ENCODE measurements at places on chromosomes 12 and 14.

DNA sequence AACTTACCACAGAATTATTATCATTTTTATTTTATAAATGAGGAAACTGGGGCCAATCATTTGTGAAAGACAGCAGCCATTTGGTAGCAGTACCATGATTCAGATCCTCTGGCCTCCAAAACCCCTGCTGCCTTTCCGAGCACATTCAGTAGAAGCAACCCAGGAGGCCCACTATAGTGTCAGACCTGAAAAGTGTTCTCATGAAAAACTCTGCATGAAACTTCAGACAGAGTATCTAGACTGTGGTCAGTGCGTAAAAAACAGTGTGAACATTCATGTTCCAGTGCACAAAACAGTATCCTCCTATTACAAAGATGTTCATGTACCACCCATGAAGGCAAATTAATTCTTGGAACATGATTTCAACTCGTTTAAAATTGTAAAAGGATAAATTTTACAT is 112.0 kb downstream of the EPS8 start:
- DNase-seq: no peak

GRCh38 chr12:22500100-22500499 is 44.2 kb downstream of the C2CD5 start:
- no peak for DNase-seq

GRCh38 chr12:39378341-39378740 is 64.6 kb downstream of the KIF21A start:
- no peak for DNase-seq

DNA sequence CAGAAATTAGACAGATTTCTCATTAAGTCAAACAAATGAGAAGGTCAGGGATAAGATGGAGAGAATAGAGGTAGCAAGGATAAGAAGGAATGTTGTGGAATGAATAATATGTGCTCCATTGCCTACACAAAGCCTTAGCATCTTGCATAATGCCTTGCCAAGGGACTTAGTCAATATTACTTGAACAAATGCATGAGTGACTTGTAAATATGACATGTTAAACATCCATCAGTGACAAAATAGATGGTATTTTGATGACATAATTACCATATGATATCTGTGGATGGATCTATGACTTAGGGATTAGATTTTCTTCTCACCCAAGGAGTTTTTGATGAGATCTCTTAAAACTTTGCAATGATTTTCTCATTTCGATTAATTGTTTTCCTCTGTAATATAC is 194.1 kb upstream of the RASSF8 start:
- no peak for DNase-seq

- DNase-seq: no peak
These were observed 24.5 kb downstream of the SSH1 start for GRCh38 chr12:108832730-108833354.

DNA sequence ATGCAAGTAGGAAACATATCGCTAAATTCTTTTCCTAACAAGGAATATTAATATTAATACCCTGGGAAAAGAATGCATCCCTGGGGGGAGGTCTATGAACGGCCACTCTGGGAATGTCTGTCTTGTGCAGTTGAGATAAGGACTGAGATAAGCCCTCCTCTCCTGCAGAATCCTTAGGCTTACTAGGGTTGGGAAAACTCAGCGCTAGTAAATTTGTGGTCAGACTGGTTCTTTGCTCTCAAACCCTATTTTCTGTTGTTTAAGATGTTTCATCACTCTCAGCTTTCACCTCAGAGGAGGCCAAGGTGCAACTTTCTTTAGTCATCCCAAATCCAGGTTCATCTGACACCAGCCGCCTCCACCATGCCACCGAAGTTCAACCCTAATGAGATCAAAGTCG is 11.2 kb upstream of the RESF1 start:
- DNase-seq: no peak

DNA sequence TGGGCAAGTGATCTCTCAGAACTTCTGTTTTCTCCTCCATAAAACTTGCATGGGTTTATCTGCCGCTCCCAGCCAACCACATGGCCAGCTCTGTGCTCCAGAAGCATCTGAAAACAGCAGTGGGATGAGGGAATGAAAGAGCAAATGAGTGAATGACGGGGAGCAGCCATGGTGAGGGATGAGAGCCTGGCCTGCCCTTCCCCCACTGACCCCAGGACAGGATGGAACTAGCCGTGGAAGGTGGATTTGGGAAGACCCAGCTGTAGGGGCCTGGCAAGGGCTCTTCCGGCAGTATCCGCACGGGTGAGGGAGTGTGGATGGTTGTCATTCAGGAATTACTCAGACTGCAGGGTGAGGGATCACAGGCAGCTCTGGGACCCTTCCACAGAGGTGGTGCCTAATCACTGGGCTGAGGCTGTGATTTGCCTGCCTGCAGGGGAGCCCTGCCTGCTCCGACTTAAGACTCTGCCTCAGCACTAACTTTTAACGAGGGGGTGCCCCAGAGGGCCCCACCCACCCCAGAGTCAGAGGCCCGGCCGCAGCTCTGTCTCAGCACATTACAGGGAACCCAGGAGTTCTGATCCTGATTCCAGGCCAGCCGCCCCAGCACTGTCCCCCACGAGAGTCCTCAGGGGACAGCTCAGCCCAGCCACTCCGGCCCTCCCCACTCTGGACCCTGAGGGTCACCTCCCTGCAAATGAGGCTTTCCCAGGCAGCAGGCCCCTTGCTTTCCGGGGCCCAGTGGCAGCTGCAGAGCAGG is 136.8 kb upstream of the C14orf180 start:
- DNase-seq: no peak

GRCh38 chr14:102605029-102605428 is 12.6 kb downstream of the RCOR1 start:
- DNase-seq: no peak

DNA sequence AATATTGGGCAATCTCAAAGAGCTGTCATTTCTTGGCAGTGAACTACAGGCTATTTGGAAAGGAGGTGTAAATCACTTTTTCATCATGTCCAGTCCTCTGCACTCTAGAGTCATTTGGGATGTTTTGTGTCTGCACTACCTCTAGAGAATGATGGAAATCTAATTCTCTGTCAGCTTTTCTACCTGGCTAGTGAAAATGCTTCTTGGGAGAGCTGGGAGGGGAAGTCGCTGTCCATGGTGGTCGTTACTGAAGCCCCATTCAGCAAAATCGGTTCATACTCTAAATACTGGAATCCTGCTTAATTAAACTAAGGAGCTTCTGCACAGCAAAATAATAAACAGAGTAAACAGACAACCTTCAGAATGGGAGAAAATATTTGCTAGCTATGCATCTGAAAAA is 251.8 kb downstream of the APAF1 start:
- no peak for DNase-seq

- DNase-seq: no peak
These were observed 317.9 kb downstream of the PCNX1 start for GRCh38 chr14:71225113-71225512.

- no peak for DNase-seq
These were observed 251.1 kb upstream of the CAND1 start for GRCh38 chr12:67018105-67018504.

DNA sequence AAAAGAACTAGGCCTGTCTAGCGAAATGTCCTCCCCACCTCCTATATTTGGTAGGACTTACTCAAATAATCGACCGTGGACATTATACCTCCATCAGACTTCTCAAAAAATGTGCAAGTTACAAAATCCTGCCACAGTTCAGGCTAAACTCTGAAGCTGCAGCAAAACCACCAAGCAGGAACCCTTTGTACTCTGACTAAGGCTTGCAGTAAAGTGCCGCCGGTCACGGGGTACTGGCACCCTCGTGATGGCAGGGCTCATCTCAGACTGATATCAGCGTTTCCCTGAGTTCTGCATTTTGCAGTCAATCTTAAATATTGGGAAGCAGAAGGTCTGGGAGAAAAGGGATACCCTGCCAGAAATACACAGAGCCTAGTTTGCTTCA is 17.1 kb downstream of the SLC11A2 start:
- DNase-seq: no peak

DNA sequence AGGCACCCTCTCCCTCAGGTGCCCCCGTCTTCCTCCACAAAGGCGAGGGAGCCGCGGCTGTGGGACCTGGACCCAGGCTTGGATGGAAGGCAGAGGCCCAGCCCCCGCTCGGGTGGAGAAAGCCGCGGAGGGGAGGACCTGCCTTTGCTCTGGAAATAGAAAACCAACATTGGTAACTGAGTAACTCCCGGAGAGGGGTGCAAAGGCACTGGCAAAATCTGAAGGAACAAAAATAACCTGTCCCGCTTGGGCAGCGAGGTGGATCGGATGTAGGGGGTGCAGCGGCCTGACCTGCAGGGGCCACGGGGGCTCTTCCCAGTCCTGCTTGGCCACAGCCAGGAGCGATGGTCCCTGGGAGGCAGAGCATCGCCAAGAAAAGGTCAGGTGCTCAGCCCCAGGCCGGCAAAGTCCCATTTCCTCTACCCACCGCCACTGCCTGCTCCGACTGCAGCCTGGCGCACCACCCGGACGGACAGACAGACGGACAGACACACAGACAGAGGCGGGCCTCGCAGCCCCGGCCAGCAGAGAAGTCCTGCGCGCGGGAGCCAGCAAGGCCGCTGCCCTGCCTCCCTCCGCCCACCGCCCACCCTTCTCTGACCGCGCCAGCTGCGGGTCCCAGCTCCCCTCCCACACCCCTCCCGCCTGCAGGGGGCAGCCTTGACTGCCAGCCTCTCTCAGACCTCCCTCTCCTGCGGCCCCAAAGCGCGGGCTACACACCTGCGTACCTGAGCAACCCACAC is 21.4 kb upstream of the TMEM106C start:
- DNase-seq: no peak

DNA sequence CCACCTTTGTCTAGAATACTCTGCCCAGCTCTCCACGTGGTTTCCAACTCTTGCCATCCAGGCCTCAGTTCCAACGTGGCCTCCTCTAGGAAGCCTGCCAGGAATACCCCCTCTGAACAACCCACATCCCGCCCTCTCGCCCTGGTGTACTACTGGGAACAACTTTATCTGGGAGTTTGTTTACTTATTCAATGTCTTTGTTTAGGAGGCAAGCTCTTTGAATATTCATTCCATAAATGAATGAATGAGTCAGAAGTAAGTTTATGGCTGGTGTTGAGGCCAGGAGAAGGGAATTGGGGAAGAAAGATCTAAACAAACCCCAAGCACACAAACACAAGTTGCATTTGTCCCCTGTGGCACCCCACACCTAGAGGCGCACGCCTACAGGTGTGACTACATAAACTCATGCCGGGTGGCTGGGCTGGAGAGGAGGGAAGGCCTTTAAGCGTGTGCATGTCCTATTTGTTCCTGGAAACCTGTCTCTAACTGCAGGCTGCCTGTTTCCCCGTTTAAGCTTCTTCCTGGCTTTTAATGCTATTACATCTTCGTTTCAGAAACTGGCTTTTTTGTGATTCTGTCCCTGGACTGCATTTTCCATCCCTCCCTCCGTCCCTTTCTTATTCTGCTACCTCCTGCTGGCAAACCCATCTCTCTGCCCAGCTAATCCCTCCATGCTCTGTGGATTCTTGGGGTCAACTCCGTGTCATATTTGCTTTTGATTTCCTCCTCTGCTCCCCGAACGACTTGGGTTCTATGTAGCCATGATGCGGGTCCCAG is 57.9 kb downstream of the FZD10 start:
- DNase-seq: no peak

GRCh38 chr14:64201296-64201695 is 92.9 kb downstream of the ESR2 start:
- no peak for DNase-seq

DNA sequence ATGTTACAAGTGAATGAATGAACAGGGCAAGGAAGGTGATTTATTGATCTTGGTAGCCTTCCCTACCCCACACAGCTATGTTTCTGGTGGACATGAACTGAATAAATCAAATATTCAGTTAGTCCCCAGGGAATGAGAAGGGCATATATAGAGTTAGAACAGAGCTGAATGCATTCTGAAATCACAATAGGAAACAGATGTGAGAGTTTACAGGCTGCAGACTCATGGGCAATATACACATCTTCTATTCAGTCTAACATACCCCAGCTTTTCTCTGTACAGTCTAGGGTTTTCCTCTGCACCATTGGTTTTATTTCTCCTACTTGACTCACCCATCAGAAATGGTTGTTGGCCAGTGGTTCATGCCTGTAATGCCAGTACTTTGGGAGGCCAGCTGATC is 7.3 kb upstream of the STX2 start:
- no peak for DNase-seq

GRCh38 chr12:1080520-1081223 is 89.6 kb downstream of the ERC1 start:
- no peak for DNase-seq

- DNase-seq: no peak
These were observed 348.5 kb downstream of the EGLN3 start for GRCh38 chr14:33602396-33602795.

DNA sequence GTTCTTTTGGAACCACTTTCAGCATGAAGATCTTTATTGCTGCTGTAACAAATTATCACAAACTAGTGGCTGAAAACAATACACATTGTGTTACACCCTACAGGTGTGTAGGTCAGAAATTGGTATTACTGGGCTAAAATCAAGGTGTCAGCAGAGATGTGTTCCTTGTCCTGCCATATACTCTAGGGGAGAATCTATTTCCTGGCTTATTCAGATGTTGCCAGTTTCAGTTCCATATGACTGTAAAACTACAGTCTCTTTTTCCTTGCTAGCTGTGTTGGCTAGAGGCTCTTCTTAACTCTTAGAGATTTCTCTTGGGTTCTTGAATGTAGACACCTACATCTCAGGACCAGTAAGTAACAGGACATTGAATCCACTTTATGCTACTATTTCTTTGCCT is 215.6 kb upstream of the PPFIA2 start:
- no peak for DNase-seq

GRCh38 chr12:23899434-23899833 is 50.0 kb downstream of the SOX5 start:
- DNase-seq: no peak

DNA sequence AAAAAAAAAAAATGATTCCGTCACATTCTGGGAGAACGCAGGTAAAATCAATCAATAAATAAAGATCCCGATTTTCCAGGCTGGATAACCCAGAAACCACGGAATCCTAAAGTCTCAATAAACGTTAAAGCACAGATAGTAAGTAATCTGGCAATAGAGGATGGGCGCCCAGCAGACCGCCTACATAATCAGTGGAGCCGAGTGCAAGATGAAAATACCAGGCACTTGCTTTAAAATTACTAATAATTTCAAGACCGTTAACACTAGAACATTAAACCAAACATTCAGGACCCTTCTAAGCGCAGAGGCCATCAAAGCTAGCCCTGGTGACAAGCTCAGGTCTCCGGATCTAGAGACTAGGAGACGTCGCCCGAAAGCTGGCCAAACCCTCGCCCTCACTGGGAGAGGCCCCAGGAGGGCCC is 1.2 kb upstream of the DCAF11 start:
- DNase-seq: no peak

GRCh38 chr12:14390870-14391530 is 25.5 kb downstream of the ATF7IP start:
- DNase-seq: no peak

DNA sequence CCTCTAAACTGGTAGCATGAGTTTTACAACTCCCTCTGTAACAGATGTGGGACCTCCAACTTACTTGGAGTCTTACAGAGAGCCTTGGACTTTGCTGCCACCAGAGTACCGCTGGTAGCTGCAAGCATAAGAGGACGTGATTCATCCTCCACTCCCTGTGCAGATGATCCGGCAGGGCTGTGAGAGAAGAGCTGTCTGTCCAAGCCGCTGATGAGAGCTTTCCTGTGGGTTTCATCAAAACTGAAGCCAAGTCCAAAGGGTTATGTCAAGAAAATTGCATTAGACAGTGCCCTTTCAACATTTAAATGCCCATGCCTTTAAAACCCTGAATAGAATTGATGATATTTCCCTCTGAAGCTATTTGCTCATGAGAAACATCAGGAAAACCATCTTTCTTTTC is 85.8 kb downstream of the LLPH start:
- no peak for DNase-seq

All from NK-92 treated with Interleukin-12 subunit alpha and Interleukin-12 subunit beta, amount 100 ng/mL, for 24 hours (cell line).